Stimulated activated CD4-positive, alpha-beta T cell treated with anti-CD3 and anti-CD28 coated beads, Interleukin-1b, Interleukin-23, amount 100 ng/mL, for 48 hours (primary cell): ENCODE measurements at places on chromosomes 5 and 9.

DNA sequence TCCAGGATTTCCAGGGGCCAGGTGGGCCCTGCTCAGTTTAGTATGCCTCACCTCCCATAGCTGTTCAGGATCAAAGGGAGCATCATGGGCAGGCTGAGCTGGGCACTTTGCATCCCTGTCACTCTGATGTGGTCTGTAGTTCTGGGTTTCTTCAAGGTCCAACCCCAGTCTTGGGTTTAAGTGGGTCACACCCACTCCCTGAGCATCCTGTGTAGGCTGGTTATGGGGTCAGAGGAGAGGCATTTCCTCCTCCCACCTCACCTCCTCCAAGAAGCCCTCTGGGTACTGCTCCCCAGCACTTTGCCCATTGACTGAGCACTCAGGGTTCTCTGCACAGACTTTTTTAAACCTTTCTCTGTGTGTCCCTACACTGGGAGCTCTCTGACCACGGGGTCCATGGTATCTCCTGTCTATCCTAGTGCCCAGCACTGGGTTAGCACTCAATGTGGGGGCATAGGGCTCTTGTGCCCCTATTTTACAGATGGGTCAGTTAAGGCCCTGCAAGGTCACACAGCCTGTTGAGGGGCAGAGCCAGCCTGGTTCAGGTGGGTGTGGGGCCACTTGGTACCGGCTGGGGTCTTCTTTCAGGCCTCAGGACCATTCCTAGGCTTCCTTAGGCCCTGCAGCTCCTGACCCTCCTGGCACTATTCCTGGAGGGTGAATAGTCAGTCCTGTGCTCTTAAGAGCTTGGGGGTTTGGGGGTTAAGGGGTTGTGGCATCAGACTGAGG is 19.0 kb downstream of the CXXC5 start:
- DNase-seq: no peak

- no peak for DNase-seq
Observed at GRCh38 chr5:134521841-134522240, 3.6 kb upstream of the JADE2 start.

DNA sequence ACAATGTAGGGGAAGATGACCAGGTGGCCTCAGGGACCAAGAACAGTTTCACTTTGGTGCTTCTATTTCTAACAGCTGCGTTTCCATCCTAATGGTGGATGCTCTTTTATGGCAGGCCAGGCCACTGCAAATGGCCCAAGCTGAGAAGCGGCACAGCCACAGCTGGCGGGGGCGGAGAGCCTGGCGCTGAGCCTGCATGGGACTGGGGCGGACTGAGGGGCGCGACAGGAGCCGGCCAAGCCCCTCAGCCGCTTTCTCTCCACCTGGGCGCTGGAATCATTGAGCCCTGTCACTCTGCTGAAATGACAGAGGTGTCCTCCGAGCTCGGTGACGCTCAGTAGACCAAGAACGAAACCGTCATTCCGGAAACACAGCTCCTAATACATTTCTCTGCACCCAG is 317.3 kb upstream of the PDE4D start:
- no peak for DNase-seq

GRCh38 chr9:126470241-126470993 is 143.3 kb upstream of the LMX1B start:
- peak; percentile 10 for DNase-seq

- DNase-seq: no peak
Observed at GRCh38 chr5:96530901-96531300, 97.9 kb upstream of the PCSK1 start.

DNA sequence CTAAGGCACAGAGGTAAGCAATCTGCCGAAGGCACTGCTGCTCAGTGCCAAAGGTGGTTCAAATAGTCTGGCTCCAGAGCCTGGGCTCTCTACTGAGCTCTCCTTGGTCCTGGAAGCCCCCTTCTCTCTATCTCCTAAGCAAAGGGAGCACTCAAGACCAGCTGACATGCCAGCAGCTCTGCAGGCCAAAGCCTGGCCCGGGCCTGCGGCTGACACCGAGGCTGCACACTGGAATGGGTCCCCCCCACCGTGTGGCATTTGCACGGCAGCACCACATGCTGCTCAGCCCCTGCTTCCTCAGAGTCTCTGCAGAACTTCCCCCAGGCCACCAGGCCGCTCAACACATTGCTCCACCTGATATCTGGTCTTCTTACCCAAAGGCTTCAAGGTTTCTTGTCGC is 57.8 kb upstream of the GOLPH3 start:
- DNase-seq: no peak

- DNase-seq: no peak
Observed at GRCh38 chr5:116730185-116730584, 155.6 kb upstream of the SEMA6A start.

DNA sequence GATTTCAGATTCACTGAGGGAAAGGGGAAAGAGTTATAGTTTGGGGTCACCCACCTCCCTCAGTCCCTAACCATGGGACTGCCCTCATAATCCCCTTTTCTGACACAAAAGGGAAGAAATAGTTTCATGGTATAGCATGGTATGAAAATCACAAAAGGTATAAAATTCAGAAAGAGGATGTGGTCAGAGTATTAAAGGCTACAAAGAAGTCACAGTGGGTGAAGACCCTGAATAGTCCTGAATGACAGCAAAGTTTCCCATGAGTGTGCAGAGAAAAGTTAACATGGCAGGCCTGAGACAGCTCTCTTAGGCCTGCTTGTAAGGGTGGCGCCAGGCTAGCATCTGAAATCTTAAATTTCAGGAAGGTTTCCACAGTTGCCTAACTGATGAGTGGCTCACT is 290.6 kb upstream of the ZNF608 start:
- no peak for DNase-seq

- DNase-seq: no peak
Observed at GRCh38 chr5:42360616-42361314, 62.5 kb upstream of the GHR start.

DNA sequence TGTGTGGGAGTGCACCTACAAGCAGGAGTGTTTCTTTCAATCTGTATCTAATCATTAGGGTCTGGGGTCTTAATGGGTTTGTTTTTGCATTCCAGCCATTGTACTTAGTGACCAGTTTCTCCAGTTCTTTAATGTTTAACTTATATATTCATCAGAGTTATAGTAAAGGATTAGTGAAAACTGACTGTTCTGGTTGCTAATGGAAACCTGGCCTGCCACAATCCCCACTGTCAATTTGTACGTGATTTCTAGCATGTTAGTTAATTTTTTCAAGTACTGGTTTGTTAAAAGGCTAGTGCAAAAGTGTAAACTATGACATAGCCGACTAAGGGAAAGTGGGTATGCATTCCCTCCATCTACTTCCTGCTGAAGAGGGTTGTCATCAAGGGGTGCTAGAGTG is 276.1 kb downstream of the HTR1A start:
- DNase-seq: no peak

DNA sequence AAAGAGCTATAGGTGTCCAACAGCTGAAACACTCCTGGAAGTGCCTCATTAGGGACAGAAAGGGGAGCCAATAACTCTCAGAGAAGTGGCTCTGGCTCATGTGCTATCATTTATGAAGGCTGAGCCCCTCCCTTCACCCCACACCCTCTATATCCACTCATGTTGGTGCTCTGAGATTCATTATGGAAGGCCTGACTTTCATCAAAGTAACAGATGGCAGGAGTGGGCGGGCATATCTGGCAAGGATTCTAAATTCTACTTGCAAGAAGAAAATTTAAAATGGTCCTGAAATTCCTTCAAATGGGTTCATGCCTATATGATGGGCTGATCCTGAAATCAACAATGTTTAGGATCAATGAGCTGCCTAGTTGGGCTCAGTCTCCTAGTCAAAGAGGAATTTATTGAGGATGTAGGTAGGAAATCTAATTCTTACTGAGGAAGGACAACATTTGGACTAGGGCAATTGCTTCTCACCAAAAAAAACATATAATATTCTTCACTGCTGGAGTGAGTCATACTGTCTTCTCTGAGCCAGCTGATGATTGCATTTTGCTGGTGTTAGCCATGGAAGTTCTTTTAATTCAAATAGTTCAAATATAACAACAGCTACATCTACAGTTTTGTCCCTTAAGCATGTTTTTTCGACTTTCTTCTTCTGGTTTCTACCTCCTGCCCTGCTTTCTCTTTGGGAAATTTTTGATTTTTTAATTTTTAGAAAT is 23.5 kb downstream of the NMRK1 start:
- no peak for DNase-seq

DNA sequence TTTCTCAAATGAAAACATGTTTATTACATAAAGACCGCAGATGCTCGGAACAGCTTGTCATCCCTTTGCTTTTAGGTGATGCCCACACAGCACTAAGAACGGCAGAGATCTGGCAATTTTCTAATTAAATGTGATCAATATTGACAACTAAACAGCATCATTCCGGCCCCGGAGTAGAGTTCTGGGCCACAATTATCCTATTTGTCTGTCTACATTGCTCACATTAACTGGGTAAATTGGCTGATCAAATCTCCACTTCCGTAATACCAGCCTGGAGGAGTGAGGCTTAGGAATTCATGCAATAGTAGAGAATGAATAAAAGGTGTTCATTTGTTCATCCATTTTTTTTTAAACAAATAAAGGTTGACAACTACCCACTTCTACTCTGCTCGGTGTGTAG is 245.1 kb upstream of the C9orf72 start:
- no peak for DNase-seq

GRCh38 chr9:94207781-94208180 is 51.3 kb upstream of the ZNF169 start:
- no peak for DNase-seq

GRCh38 chr5:85375525-85375924 is 990.8 kb upstream of the EDIL3 start:
- DNase-seq: no peak

- no peak for DNase-seq
Observed at GRCh38 chr5:9115093-9115492, 430.8 kb downstream of the SEMA5A start.

- no peak for DNase-seq
Observed at GRCh38 chr9:4508907-4509589, 18.8 kb downstream of the SLC1A1 start.

GRCh38 chr5:1488882-1489680 is 34.7 kb downstream of the LPCAT1 start:
- peak; percentile 70 for DNase-seq

DNA sequence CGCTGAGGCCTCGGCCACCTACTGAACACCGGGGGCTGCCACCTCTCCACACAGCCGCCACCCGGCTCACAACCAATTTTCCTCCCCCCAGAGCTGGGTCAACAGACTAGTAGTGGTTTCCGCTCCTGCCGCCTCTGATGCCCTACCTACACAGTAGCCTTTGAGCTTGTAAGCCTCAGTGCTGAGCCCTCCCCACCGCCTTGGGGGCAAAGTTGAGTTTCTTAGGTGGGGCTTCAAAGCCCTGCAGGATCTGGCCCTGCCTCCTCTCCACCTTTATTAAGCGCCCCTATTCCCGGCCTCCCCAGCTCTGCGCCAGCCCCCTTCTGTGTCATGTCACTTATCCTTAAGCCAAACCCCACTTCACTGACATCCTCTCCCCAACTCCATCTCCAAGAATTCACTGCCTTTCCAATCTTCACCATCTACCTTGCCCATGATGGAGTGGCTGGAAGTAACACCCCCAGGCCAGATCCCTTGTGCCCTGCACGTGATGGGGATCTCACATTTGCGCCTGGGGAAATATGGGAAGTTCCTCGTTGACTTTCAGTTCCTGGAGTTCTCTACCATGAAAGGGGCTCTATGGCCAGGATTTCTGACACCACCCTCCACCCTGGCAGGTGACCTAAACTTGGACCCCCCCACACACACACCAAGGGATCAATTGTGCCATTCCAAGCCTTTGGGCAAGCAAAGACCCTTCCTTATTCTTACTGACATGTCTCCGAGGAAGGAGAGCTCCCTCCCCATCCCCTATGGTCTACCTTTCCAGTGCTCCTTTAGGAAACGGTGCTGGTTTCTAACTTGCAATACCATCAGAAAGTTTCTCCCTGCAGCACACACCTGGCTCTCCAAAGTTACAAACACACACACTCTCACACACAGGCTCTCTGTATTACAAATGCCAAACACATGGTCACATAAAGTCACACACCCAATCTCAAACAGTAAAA is 2.7 kb upstream of the CNTFR start:
- no peak for DNase-seq

- DNase-seq: no peak
Observed at GRCh38 chr5:83099001-83099400, 21.7 kb downstream of the XRCC4 start.

GRCh38 chr5:176589039-176589769 is 20.8 kb downstream of the GPRIN1 start:
- DNase-seq: no peak

DNA sequence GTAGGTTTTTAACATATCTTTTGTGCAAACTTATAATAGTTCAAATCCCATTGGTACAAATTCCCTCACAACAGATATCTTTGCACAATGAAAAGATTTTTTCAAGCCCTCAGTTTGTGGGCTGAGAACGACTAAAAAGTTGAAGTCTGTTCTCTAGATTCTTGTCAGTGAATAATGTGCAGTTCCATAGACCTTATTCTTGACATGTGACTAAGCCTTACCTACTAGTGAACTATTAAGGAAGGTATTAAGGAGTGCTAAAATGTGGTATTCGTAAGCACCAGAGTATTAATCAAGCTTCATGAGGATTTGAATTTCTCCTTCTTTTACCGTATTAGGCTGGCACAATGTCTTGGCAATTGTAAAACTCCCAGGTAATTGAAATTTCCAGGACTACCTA is 205.6 kb upstream of the DMRTA1 start:
- no peak for DNase-seq
